ENCODE measurements at places on chromosomes 16 and 17.
A peak's percentile ranks its signal among the peaks of the same experiment; 100 is the strongest.

- no peak for DNase-seq
These were observed 39.5 kb upstream of the ATP2A3 start for GRCh38 chr17:4003501-4004421.

DNA sequence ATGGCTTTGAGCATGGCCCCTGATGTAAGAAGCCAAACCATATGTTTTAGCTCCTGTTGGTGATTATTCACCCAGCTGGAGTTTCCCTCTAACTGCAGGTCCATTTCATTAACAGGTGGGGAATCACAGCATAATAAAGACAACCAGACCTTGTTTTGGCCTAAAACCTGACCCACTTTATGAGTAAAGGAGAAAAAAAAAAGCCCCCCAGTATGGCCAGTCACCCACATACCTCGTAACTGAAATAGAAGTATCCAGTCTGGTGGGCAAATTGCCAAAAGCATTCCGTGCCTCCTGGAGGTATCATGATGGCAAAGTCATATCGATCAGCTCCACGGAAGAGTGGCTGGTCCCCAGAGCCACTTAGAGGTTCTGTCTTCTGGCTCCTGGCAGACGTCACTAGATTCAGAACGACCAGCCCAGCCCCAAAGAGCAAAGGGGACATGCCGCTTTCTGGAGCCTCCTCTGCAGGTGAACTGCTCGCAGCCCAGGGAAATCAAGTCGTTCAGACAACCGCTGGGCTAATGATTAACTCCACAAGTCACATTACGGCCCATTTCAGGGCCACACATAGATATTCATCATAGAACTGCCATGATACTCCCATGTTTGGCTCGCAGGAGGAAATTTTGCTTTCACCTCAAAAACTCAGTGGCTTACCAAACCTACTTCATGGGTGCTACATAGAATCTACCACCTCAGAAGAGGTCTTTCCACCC lies at the start of gene TMED6:
TMED6 (minus strand) TSS at position 478 of the 719 bp plus-strand sequence; CDS start at position 445, 33 bp downstream.
- no peak for DNase-seq

DNA sequence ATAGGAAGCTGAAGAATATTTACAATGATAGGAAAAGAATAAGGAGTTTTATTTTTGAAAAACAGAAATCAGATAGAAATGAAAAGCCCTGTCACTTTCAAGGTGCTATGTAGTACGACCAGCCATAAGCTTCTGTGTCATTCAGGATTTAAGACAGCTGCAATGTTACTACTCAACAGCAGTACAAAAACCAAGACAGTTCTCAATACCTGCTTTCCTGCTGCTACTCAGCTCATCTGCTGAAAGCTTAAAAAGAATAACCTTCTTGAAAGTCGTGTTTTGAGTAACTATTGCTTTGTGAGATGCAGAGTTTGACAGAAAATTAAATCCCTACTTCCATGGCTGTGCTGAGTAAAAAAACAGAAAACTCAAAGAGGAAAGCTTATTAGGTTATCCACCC lies 8.7 kb downstream of the GRB2 start:
- DNase-seq = no peak

DNA sequence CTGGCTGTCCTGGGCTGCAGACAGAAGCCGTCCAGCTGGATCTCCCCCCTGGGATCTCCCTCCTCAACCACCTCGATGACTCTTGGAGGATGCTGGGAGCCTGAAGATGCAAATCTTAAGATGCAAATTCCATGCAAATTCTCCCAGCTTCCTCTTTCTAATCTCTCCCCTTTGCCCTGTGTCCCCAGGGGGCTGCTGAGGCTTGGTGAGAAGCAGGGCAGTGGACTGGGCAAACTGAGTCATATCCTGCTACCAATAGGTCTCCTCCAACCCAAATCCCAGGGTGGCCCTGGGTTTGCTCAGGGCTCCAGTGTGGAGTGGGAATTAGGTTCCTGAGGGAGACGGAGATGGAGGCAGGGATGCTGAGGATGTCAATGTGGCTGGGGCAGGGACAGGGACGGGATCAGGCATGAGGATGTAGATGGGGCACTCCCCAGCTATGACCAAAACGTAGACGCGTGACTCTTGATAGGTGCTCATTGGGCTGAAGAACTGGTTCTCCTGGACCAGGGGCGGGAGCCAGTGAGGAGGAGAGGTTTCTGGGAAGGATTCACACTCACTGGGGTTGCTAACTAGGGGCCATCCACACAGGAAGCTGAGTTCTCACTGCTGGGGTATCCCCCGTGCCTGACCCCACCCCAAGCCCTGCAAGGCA lies 3.6 kb upstream of the ALOX12B start:
- DNase-seq = no peak

DNA sequence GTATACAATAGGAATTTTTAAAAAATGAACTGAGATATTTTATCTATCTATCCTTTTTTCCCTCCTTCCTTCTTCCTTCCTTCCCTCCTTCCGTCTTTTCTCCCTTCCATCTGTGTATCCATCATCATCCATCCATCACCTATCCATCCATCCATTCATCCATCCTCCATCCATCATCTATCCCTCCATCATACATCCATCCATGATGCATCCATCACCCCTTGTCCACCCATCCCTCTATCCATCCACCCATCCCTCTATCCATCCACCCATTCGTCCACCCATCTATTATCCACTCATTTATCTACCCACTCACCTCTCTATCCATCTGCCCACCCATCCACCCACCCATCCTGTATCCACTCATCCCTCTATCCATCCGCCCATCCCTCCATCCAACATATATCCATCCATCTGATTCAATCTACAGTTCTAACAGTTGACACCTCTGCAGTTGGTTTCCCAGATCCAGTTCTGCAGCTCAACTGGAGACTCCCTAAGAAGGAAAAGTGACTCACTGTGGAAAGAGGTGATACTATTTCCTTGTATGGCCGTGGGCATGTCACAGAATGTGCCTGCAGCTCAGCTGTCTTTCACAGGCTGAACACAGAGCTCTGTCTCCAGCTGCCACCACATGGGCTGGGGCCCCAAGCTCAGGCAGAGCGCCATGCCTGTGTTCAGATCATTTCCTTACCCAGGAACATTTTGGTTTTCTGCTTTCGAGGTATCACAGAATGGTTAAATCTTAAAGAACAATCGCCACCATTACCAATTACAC lies 130.8 kb downstream of the XYLT1 start:
- DNase-seq = no peak

DNA sequence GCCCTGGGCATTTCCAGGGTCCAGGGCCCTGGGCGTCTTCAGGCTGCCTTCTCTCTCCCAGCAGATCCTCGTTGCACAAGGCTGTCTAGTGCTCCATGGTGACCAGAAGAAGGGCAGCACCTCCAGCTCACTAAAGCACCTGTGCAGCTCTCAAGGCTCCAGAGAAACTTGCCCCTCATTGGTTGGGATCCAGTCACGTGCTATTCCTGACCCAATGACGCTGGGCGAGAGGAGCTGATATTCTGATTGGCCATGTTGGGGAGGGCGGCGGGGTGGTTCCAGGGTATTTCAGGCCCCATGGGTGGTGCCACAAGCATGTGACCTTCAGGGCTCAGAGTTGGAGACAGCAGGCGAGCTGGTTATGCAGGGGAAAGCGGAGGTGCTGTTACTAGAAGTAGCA lies 309.1 kb downstream of the TOX3 start:
- DNase-seq = no peak

GRCh38 chr16:68324780-68325357 lies 14.1 kb downstream of the PRMT7 start:
- no peak for DNase-seq

DNA sequence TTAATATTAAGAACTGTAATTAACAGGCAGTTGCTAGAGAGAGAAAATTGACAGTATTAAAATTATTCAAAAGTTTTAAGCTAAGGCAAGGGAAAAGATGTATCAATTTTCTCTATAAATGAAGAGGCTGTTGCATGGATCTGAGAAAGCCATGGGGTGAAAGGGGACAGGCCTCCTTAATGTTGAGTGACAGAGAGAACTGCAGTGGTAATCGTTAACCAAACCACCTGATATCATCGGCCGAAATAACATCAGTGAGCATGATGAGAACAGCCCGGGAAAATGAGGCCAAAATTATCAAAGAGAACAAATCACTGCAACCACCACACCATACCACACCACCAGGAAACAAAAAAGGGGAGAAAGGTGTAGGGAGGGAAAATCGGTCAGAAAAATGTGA lies 3.6 kb downstream of the ZNF423 start:
- DNase-seq = no peak

DNA sequence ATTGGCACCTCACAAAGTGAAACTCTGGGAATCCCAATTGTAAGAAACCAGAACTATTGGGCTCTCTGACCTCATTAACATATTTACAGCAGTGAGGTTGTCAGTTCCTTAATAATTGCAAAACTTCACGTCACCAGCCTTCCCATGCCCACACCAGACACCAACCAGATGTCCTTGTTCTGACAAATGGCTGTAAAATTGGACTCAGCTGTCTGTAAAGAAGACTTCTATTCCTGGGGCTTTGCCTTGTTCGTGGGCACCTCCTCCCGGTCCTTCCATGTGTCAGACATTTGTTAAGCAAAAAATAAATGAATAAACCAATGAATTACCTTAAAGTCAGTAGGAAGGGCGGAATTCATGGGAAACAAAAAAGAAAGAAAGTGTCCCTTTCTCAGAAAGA lies 284.3 kb upstream of the CDH11 start:
- no peak for DNase-seq

GRCh38 chr16:2912330-2913199 lies 834 bp downstream of the FLYWCH1 start:
- peak; percentile 66 for DNase-seq

DNA sequence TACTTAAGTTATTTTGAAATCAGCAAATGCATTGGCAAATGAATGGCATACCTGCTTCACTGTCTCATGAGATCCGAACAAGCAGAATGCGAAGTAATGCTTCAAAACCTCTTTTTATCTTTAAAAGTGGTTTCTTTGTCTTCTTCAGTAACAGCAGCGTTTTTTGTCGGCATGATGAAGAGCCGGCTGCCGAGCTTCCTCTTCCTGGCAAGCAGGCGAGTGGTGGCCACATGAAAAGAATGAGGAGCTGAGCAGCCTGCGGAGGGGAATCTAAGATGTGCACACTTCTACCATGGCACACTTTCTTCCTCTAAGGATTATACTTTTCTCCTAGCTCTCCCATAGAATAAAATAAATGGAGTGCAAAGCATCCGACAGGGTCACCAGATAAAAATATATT lies 42.4 kb upstream of the AKTIP start:
- no peak for DNase-seq

DNA sequence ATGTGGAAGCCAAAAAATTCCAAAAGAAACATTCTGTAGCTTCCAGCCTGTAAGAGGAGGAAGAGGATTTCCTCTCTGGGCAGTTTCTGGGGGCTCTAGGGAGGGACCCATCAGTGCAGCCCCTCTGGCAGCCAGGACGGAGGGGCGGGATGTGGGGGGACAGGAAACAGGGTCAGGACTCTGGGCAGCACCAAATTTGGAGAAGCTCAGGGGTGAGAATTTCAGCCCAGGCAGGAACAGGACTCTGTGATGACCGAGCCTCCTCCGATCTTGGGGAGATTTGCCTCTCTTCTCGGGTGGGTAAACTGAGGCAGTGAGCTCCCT lies 18.4 kb upstream of the CIBAR2 start:
- no peak for DNase-seq

DNA sequence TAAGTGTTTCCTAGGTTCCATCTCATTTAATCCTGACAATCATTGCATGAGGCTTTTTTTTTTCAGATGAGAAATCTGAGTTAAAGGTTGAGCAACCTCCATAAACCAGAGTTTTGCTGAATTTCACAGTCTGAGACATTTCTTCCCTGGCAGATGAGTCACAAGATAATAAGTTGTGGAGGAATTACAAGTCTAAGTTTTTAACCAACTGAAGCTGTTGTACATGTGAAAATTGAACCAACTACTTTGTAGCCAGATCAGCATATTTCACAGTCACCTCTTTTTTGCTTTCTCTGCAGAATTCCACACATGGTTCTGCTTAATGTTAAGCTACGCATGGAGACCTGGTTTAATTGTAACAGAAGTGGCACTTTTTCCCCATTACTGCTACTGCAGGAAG lies 765.6 kb downstream of the CDH11 start:
- no peak for DNase-seq

GRCh38 chr17:72176516-72176851 lies 55.7 kb downstream of the SOX9 start:
- no peak for DNase-seq

DNA sequence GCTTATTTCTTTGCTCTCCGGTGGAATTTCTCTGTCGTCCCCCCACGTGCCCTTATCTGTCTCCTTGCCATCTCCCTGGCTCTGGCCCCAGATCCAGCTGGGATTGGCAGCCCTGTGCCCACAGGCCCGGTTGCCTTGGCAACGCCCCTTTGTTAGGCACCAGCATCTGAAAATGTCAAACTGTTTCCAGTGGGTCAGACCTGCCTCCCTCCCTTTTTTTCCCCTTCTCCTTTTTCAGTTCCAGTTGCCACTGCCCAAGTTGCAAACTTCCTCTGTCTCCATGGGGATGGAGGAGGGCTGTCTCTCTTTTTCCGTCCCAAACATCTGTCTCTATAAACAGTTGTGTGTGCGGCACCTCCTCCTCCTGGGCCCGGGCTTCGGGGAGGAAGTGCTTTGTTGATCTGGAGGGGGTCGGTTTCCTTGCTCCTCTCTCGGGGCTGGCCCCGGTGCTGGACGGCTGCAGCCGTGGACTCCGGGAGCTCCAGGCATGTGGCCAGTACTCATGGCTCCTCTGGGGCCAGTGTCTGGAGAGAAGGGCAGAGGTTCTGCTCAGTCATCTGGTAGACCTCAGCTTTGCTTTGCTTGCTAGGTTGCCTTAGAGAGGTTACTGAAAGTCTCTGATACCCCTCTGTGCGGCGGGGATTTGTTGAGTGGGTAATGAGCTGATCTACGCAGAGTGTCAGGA lies 35.3 kb downstream of the SOCS3 start:
- DNase-seq = peak; percentile 97

DNA sequence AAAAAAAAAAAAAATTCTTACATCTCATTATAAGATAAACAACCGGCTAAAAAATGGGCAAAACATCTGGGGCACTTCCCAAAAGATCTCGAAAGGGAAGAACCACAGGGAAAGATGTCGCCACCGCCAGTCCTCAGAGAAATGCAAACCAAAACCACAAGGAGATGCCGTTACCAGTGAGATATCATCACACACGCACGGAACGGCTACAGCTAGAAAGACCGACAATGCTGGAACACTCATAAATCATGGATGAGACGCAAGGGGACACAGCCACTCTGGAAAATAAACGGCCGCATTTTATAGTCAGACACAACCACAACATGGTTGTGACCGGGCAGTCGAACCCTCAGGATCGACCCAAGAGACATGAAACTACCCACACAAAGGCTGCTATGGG lies 24.5 kb downstream of the WDR45B start:
- no peak for DNase-seq

DNA sequence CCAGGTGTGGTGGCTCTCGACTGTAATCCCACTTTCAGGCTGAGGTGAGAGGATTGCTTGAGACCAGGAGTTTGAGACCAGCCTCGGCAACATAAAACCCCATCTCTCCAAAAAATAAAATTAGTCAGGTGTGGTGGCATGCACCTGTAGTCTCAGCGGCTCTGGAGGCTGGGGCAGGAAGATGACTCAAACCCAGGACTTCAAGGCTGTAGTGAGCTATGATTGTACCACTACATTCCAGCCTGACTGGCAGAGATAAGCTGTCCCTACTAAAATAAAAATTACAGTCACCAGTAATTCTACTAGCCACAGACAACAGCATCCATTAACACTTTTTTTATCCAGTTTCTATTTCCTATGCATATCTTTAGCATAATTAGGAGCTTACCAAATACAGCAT lies 176.3 kb downstream of the CPPED1 start:
- no peak for DNase-seq

Data from right hindlimb (tissue), 1 donor.